Renal cortical epithelial cell (primary cell): ENCODE measurements at places on chromosomes 12 and 14.
A peak's percentile ranks its signal among the peaks of the same experiment; 100 is the strongest.

GRCh38 chr14:89186856-89187376 lies 230.1 kb downstream of the FOXN3 start:
- DNase-seq = no peak

DNA sequence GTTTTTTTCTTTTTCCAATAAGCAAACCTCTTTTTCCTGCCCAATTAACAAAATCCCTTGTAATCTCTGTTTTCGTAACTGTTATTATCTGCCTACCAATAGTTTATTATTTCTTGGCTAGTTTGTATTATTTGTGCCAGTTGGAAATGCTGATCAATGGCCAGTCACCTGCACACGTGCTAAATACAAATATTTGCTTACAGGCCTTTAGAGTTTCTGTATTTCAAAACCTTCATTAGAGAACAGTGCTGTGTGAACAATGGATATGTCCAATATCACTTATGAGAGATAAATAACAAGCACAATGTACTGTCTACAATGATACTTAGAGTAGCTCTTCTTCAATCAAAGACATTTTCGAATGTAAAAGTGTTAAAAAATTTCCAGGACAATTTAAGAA lies 10.8 kb upstream of the DYRK2 start:
- no peak for DNase-seq

GRCh38 chr14:95534299-95535225 lies at the start of gene GLRX5:
Gene GLRX5 (plus strand): TSS chr14:95535050. CDS start chr14:95535090, 40 bp downstream.
- peak; percentile 100 for DNase-seq

DNA sequence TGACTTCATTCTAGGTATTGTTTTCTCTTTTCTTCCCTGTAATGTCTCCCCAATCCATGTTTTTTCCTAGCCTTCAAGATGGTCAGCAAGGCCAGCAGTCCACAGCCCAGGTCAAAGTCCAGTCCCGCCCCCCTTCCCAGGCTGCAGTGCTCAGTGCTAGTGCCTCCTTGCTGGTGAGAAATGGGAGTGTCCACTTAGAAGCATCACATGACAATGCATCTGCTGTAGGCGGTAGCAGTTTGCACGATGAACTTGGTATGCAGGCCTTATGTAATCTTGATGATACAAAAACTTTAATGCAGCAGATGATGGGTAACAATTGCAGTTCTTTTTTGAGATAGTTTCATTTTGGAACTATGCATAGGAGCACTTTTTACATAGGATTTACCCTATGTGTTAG lies 88.4 kb downstream of the PCNX1 start:
- no peak for DNase-seq

- DNase-seq = no peak
These were observed 4.3 kb downstream of the PCK2 start for GRCh38 chr14:24098229-24098926.

DNA sequence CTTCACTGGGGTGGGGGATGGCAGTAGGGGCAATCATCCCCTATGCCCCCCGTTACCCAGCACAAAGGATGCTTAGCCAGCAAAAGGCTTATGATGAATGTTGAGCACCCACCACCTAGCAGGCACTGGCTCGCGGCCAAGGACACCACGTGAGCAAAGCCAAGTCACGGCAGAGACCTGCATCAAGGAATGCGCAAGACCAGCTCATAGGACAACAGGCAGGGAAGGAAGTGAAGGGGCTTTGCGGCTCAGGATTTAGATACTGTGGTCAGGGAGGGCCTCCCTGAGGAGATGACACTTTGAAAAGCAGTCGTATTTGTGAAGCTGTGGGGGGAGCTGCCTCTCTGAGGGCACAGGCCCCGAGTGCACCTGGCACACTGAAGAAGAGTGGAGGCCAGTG lies 32.8 kb downstream of the SH2B3 start:
- DNase-seq = peak; percentile 65

DNA sequence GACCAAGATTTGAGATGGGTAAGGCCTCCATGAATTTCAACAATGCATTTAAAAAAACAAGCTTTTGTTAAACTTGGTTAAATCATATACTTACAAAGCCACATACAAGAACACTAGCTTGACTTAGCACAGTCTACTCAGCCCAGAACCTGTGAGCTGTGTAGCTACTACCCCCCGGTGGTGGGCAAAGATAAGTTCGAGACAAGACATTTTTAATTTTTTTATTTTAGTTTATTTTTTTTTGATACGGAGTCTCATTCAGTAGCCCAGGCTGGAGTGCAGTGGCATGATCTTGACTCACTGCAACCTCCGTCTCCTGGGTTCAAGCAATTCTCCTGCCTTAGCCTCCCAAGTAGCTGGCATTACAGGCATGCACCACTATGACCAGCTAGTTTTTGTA lies 3.7 kb upstream of the NECAP1 start:
- peak; percentile 73 for DNase-seq

DNA sequence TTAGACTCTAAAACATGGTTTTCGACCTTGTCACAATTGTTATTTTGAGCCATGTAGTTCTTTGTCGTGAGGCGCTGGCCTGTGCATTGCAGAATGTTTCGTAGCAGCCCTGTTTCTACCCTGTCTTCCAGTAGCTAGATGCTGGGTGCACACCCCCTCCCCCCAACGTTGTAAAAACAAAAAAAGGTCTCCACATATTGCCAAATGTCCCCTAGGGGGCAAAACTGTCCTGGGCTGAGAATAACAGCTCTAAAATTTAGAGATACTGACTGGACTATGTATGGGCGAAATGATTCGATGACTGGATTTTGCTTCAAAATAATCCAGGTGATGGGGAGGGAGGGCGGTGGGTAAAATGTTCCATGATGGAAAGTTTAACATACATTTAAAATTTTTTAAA lies 126.1 kb upstream of the FUT8 start:
- no peak for DNase-seq

GRCh38 chr12:93587611-93588010 lies 15.1 kb downstream of the SOCS2 start:
- no peak for DNase-seq

DNA sequence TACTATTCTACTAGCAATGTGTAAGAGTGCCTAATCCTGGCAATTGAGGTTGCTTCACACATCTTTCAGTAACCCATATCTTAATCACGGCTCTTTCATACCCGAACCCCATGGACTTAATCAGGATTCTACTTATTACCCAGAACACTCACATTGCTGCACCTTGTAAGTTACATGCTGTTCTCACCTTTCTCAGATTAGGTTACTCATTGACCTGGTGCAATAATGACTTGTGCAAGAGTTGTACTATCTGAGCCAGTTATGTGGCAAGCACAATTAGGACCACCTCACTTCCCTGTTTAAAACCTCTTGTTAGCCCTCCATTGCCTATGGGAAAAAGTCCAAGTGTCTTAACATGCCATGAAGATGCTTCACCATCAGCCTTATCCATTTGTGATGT lies 306.7 kb upstream of the E2F7 start:
- DNase-seq = peak; percentile 46

DNA sequence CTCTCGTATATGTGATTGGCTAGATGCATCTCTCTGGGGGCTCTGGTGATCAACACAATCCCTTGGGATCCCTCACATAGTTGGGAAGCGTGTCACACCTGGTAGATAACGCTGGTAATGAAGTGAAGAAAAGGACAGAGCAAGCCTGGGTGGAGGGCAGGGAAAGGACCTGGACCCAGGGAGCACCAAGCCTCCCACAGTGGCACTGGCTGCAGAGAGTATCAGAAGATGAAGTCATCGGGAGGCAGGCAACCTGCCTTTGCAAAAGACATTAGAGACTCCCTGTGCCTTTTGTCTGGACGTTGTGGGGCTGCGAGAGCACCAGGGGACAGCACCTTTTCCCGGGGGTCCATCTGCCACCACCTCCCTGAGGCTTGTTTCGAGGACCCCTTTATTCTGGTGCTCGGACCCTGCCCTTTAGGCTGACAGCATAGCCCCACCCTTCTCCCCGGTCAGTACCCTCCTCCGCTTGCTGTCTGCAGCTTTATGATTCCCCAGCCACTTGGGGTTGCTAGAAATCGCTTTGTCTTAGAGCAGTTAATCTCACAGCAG lies 116.4 kb downstream of the EML1 start:
- DNase-seq = no peak

- DNase-seq = peak; percentile 58
These were observed 180.2 kb downstream of the ACSS3 start for GRCh38 chr12:81257947-81258551.

- DNase-seq = no peak
These were observed 1026.1 kb downstream of the SLC6A15 start for GRCh38 chr12:83886479-83886878.

GRCh38 chr12:58419905-58420304 lies 478.5 kb downstream of the ATP23 start:
- DNase-seq = peak; percentile 15
